ENCODE measurements at places on chromosomes 5 and 9. TPM values are rescaled to one million over a fixed set of nuclear protein-coding genes. Genes with fewer than 3 reads are reported as not detected.

DNA sequence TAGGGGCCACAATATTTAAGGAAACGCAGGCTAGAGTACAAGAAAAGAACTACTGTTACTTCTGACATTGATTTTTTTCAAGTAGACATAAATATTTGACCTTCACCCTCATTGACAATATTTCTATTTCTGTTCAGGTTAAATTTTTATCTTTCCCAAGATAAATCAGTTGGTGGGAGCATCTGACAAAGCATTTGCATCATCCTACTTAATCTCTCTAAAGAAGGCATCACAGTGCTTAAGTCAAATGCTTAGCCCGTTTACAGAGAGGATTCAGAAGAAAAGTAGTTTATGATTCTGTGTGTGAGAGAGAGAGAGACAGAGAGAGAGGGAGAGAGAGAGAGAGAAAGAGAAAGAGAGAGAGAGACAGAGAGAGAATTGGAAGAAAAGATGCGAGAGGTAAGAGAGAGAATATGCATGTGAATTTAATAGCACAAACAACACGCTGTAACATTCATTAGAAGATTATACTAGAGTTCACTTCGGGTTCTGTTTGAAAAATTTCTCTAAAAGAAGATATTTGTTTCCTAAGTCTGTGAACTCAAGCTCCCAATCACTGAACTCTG is 1093.3 kb upstream of the CDH6 start:
- no peak for DNase-seq

The ARL14EPL gene
- total RNA-seq, result not detected

The BTNL8 gene
- total RNA-seq, result not detected

GRCh38 chr5:135951257-135951656 is 3.5 kb downstream of the LECT2 start:
- no peak for DNase-seq

- DNase-seq, result no peak
Observed at GRCh38 chr5:180799194-180799593, 3.4 kb downstream of the MGAT1 start.

GRCh38 chr9:29213417-29214153 is 1640.3 kb upstream of the C9orf72 start:
- DNase-seq, result no peak

- no peak for DNase-seq
Observed at GRCh38 chr9:113293285-113293878, 9.8 kb downstream of the RNF183 start.
